Sigmoid colon (tissue), 7 donors: ENCODE measurements at places on chromosomes 16 and 17. TPM values are rescaled to one million over a fixed set of nuclear protein-coding genes. Genes with fewer than 3 reads are reported as not detected.

The EVI2A gene
- 7.1 TPM for total RNA-seq

DNA sequence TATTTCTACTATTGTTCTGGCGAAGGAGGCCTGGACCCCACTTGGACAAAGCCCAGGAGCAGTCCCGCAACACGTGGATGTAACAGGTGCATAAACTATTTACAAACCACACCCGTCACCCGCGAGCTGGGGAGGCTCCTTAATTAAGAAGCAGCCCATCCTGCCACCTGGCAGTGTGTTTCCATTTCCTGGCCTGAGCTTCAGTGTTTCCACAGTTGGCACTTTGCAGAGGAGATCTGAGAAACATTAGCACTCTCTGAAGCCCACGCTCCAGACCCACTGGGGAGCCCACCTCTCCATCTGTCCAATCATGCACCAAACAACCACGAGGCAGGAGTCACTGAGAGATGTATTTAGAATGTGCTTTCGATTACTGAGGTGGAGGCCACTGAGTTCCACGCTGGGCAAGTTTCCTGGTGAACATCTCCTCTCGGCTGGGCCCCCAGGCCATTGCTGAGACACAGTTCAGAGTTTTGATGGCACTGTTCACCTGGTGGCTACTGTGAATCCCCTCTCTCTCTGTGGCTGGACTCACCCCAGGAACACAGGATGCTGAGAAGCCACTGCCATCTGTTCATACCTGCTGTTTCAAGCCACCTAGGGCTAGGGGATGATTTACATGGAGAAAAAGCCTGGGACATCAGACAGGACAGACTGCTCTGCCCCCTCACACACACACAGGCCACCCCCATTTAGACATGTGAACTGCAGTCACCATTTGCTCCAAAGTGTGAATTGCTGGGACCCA lies 129.1 kb downstream of the AIPL1 start:
- DNase-seq, result no peak

DNA sequence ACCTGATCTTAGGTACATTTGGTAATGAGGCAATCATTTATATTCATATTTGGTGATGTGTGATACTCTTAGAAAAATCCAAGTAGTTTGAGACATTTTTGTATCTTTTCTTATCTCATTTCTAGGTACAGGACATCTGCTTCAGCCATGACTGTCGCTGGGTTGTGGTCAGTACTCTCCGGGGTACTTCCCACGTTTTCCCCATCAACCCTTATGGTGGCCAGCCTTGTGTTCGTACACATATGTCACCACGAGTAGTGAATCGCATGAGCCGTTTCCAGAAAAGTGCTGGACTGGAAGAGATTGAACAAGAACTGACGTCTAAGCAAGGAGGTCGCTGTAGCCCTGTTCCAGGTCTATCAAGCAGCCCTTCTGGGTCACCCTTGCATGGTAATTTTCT lies 312.2 kb downstream of the BCAS3 start:
- no peak for DNase-seq

DNA sequence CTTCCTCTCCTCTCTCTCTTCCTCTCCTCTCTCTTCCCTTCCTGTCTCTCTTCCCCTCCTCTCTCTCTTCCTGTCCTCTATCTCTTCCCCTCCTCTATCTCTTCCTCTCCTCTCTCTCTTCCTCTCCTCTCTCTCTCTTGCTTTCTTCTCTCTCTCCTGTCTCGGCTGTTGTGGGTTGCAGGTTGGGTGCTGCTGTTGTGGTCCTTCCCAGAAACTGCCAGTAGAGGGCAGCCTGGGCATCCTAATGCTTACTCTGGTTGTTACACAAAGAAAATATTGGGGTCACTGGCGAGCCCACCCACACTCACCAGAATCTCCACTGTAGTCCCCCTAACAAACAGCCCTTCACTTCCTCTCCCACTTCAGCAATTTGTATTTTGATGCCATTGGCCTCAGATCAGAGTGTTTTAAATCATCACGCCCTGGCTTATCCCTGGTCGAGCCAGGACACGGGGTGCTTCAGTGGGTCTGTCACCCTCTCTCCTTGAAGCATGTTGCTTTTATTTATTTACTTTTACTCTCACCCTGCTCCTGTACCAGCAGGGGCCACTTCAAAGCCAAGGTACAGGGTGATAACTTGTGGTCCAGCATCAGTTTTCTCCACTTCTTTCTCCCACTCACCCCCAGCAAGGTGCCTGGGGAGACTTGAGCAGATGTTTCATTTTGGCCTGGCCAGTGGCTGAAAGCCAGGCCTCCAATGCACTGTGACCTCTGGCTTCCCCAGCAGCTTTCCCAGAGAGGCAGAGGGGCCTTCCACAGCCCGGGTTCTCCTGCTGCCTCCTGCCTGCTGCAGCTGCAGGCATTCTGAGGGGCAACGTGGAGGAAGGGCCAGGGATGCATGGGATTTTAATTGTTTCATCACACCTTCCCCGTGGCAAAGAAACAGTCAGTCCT lies 4.7 kb upstream of the MMP15 start:
- no peak for DNase-seq

DNA sequence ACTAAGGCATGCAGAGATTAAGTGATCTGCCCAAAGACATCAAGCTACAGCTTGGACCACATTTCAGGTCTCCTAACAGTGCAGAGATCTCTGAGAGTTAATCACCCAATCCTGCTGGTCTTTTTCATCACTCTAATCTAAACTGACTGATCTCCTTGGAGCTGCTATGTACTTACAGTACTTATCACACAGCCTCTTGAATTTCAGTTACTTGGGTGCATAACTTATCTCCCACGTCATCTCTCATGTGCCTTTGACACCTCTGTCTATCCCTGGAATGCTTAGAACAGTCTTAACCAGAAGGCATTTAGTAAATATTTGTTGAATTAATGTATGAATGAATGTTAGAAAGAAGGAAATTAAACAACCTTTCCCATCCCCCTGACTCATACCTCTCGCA lies 139.0 kb downstream of the SNX11 start:
- DNase-seq, result no peak
